ENCODE measurements at places on chromosomes 6 and 20. TPM values are rescaled to one million over a fixed set of nuclear protein-coding genes. Genes with fewer than 3 reads are reported as not detected.
A peak's percentile ranks its signal among the peaks of the same experiment; 100 is the strongest.

Gene GPR6
- not detected for total RNA-seq

Gene SNAP25
- 2.9 TPM for total RNA-seq

Gene WFDC2
- total RNA-seq = not detected

Gene EPPIN
- not detected for total RNA-seq

Gene GATA5
- total RNA-seq = not detected

Gene MDFI
- 45.8 TPM for total RNA-seq

Gene IYD
- 0.02 TPM for total RNA-seq

Gene FRK
- 0.02 TPM for total RNA-seq

Gene RBM24
- 0.13 TPM for total RNA-seq

Gene TREM1
- total RNA-seq = 0.57 TPM

Gene SFTA2
- not detected for total RNA-seq

Gene NELFE
- 116 TPM for total RNA-seq

GRCh38 chr20:19310541-19310940, 98.1 kb downstream of the SLC24A3 start:
- DNase-seq = no peak

DNA sequence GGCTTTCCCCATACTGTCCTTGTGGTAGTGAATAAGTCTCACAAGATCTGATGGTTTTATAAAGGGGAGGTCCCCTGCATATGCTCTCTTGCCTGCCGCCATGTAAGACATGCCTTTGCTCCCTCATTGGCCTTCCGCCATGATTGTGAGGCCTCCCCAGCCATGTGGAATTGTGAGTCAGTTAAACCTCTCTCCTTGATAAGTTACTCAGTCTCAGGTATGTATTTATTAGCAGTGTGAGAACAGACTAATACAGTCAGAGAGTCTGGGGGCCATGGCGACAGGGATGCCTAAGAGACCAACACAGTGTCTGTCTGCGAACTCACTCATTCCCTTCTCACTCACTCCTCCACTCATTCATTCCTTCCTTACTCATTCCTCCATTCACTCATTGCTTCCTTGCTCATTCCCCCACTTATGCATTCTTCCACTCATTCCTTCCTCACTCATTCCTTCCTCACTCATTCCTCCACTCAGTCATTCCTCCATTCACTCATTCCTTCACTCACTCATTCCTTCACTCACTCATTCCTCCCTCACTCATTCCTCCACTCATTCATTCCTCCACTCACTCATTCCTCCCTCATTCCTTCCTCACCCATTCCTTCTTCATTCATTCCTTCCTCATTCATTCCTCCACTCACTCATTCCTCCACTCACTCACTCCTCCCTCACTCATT, 137.5 kb upstream of the AGPAT4 start:
- DNase-seq = peak; percentile 45

GRCh38 chr6:156906451-156906850, 129.3 kb downstream of the ARID1B start:
- no peak for DNase-seq

GRCh38 chr20:34015401-34016335, 22.0 kb downstream of the RALY start:
- no peak for DNase-seq

DNA sequence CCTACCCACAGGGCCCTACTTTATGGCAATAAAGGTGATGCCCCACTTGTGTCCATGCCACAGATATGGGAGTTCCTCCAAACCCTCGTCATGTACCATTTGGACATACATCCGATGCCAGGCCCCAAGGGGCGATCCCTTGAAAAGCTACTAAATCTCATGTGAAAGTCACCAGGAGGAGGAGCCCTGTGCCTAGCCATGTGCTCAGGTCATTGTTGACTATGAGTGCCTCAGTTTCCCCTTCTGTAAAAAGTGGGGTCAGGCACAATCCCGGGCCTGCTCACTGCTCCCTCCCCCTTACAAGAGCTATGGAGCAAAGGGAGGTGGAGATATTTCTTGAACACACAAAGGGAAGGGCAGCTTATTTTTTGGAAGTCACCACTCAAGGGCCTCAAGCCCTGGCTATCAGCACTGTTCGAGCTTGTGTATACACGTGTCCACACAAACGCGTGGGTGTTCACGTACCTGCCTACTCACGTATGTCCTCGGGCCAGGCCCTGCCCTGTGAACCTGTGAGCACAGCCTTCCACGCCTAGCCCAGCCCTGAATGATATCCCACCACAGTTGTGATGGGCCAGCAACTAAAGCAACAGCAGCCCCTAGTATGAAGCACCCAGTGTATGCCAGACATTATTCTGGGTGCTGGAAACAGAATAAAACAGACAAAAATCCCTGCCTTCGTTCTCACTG, 1.9 kb downstream of the ACTL10 start:
- DNase-seq = no peak

DNA sequence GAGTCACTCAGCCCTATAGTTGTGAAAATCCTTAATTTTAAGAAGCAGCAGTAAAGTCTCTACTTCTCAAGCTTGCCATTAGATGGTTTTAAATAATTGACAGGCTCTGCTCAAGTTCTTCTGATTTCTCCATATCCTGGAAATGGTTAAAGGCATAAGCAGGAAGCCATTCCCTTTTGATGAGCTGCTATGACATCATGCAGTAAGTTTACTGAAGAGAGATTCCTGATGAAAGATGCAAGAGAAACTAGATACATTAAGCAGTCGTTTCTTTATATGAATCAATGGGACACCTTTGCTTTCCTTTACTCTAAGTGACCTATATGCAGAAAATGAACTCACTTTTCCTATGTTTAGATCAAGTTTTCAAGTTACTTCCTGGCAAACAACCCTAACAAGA, 9.8 kb downstream of the POPDC3 start:
- DNase-seq = peak; percentile 31

- DNase-seq = no peak
Observed at GRCh38 chr6:97040355-97040860, 115.9 kb downstream of the KLHL32 start.

GRCh38 chr6:79430913-79431536, 106.2 kb downstream of the LCA5 start:
- no peak for DNase-seq

GRCh38 chr6:18488004-18488403, 100.9 kb downstream of the RNF144B start:
- no peak for DNase-seq

GRCh38 chr6:36633915-36634314, 39.8 kb downstream of the SRSF3 start:
- DNase-seq = peak; percentile 42

GRCh38 chr6:1904466-1904799, 294.7 kb downstream of the FOXC1 start:
- no peak for DNase-seq

GRCh38 chr20:52965819-52966218, 6.3 kb upstream of the TSHZ2 start:
- DNase-seq = no peak

DNA sequence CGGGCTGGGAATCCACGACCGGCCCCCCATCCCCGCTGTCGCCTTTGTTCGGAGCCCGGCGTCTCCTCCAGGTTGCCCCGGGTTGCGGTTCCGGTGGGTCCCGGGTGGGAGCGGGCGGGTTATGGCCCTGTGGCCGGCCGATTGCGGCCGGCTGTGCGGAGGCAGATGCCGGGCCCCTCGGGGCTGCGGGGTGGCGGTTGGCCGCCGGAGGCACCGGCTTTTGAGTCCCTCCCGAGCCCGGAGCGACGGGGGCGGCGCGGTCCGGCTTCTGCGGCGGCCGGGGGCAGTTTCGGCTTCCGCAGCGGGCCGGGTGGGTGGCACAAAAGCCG, 431 bp downstream of the LOC128125822 start:
- DNase-seq = no peak

DNA sequence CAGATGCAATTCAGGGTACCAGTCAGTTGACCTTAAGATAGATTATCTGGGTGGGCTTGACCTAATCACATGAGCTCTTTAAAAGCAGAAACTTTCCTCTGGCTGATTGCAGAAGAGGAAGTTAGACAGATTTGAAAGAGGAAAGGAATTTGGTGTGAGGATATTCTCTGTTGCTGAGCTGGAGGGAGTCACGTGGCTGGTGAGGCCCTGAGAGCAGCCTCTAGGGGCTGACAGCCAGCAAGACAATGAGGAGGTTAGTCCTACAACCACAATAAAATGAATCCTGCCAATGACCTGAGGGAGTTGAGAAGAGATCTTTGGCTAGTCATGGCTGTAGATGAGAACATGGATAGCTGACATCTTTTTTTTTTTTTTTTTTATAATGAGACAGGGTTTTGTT, 87.0 kb upstream of the B3GAT2 start:
- peak; percentile 43 for DNase-seq

GRCh38 chr6:37731371-37731770, 33.7 kb upstream of the MDGA1 start:
- no peak for DNase-seq

GRCh38 chr20:19996222-19996621, 20.9 kb upstream of the NAA20 start:
- DNase-seq = no peak

- no peak for DNase-seq
Observed at GRCh38 chr20:11844691-11845090, 73.0 kb upstream of the BTBD3 start.

GRCh38 chr20:21685981-21686380, 19.5 kb upstream of the PAX1 start:
- no peak for DNase-seq

DNA sequence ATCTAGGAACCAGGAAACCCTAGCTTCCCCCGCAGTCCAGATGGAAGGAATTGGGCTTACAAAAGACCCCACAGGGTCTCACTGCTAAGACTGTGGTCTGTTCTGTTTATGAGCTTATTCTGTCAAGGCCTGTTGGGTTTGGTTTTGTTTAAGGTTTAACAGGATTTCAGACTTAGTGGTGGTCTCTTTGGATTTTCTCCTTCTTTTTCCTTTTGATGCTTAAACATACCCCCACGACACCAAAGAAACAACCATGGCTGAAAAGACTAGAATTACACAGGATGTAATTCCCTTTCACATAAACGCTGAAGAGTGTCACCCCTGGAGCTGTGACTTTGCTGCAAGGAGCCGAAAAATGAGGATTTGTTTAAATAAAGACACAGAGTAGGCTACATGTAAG, 408.6 kb downstream of the PREX1 start:
- DNase-seq = no peak

Measured in HT1080 (cell line).